ENCODE measurements at places on chromosomes 2 and 18. TPM values are rescaled to one million over a fixed set of nuclear protein-coding genes. Genes with fewer than 3 reads are reported as not detected.

The LBX2 gene
- 0.38 TPM for total RNA-seq

The RAB6C gene
- not detected for total RNA-seq

The NOTO gene
- not detected for total RNA-seq

The PTPN18 gene
- 55.1 TPM for total RNA-seq

The SGPP2 gene
- total RNA-seq, result 6.5 TPM

The CFC1 gene
- not detected for total RNA-seq

The MAB21L4 gene
- total RNA-seq, result not detected

The MERTK gene
- total RNA-seq, result 0.88 TPM

The KCNIP3 gene
- not detected for total RNA-seq

DNA sequence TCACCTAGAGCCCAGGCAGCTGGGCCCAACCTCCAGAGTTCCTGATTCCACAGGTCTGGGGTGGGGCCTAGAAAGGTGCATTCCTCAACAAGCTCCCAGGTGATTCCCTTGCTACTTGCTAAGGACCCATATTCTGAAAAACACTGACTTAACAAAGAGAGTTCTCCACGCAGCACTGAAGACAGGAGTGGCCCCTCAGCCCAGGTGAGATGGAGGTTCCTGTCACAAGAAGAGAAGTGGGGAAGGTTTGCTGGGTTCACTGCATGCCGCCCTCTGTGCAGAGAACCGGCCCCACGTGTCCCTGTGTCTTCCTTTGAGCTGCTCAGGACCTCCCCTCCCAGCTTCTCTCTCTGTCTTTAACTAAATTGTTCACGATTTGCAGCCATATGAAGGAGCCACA is 201.4 kb upstream of the DDX18 start:
- H3K4me3 ChIP-seq, result no peak overlapping the region
- no peak overlapping the region for H3K27ac ChIP-seq
- DNase-seq, result no peak
- no peaks in the 10 kb centered on the region for H3K27me3 ChIP-seq

- no peak overlapping the region for H3K27ac ChIP-seq
- no peak for DNase-seq
- no peaks in the 10 kb centered on the region for H3K36me3 ChIP-seq
- H3K4me3 ChIP-seq, result no peak overlapping the region
Measured at GRCh38 chr2:228615496-228615895, 434.0 kb upstream of the SPHKAP start.

DNA sequence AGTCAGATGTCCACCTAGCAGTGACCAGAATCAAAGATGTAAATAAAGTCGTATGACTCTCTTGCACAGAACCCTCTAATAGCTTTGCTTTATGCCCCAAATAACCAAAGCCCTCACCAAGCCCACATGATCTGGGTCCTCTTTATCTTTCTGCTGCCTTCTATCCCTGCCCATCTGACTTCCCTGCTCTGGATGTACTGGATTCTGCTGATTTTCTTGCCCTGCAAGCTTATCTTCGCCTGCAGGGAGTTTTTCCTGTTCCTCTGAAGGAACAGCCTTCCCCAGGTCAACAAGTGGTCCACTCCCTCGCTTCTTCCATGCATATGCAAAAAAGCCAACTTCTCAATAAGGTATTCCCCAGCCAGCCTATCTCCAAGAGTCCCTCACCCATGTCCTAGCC is 18.7 kb downstream of the IL36B start:
- no peak overlapping the region for H3K27ac ChIP-seq
- no peak overlapping the region for H3K4me3 ChIP-seq
- no peak for DNase-seq
- no peaks in the 10 kb centered on the region for H3K4me1 ChIP-seq
- H3K27me3 ChIP-seq, result no peaks in the 10 kb centered on the region

GRCh38 chr2:42907835-42908234 is 115.5 kb upstream of the HAAO start:
- no peaks in the 10 kb centered on the region for H3K27me3 ChIP-seq
- H3K27ac ChIP-seq, result no peak overlapping the region
- DNase-seq, result no peak
- H3K36me3 ChIP-seq, result no peaks in the 10 kb centered on the region
- H3K4me1 ChIP-seq, result no peaks in the 10 kb centered on the region

- no peak for DNase-seq
- H3K4me1 ChIP-seq, result peaks cover 11% of the 10 kb centered on the region
- no peak overlapping the region for H3K4me3 ChIP-seq
- H3K27ac ChIP-seq, result no peak overlapping the region
- no peaks in the 10 kb centered on the region for H3K36me3 ChIP-seq
Measured at GRCh38 chr2:23460228-23460627, 75.2 kb downstream of the KLHL29 start.

GRCh38 chr2:71674158-71674851 is 220.9 kb downstream of the DYSF start:
- no peak overlapping the region for H3K4me3 ChIP-seq
- no peak overlapping the region for H3K27ac ChIP-seq
- H3K4me1 ChIP-seq, result no peaks in the 10 kb centered on the region
- DNase-seq, result no peak
- no peaks in the 10 kb centered on the region for H3K27me3 ChIP-seq

DNA sequence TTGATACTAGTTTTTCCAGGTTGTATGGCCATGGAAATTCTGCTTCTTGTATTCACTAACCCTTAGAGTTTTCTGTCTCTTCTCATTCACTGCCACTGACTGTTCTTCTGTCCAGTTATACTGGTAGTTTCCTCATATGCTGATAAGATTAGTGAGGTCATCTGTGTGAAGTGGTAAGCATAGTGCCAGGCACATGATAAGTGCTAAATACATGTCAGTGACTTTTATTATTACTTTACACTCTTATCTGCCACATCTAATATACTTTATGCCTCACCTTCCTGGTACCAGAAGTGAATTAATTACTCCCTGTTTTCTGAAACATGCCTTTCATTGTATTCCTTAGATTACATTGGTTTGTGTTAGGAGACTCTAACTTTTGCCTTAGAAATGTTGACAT is 91.3 kb downstream of the NBEAL1 start:
- H3K4me3 ChIP-seq, result no peak overlapping the region
- DNase-seq, result no peak
- H3K4me1 ChIP-seq, result no peaks in the 10 kb centered on the region
- no peak overlapping the region for H3K27ac ChIP-seq
- no peaks in the 10 kb centered on the region for H3K36me3 ChIP-seq
- H3K27me3 ChIP-seq, result no peaks in the 10 kb centered on the region

- H3K4me1 ChIP-seq, result peaks cover 5% of the 10 kb centered on the region
- H3K27ac ChIP-seq, result no peak overlapping the region
- no peak for DNase-seq
- H3K4me3 ChIP-seq, result no peak overlapping the region
- no peaks in the 10 kb centered on the region for H3K27me3 ChIP-seq
Measured at GRCh38 chr2:160701822-160702221, 208.2 kb upstream of the RBMS1 start.

- H3K27ac ChIP-seq, result no peak overlapping the region
- no peaks in the 10 kb centered on the region for H3K27me3 ChIP-seq
- no peak for DNase-seq
- H3K4me3 ChIP-seq, result no peak overlapping the region
- H3K36me3 ChIP-seq, result no peaks in the 10 kb centered on the region
Measured at GRCh38 chr2:7681881-7682461, 764.8 kb downstream of the RNF144A start.

- no peaks in the 10 kb centered on the region for H3K36me3 ChIP-seq
- DNase-seq, result no peak
- no peaks in the 10 kb centered on the region for H3K27me3 ChIP-seq
Measured at GRCh38 chr2:181074457-181074856, 94.1 kb downstream of the UBE2E3 start.

DNA sequence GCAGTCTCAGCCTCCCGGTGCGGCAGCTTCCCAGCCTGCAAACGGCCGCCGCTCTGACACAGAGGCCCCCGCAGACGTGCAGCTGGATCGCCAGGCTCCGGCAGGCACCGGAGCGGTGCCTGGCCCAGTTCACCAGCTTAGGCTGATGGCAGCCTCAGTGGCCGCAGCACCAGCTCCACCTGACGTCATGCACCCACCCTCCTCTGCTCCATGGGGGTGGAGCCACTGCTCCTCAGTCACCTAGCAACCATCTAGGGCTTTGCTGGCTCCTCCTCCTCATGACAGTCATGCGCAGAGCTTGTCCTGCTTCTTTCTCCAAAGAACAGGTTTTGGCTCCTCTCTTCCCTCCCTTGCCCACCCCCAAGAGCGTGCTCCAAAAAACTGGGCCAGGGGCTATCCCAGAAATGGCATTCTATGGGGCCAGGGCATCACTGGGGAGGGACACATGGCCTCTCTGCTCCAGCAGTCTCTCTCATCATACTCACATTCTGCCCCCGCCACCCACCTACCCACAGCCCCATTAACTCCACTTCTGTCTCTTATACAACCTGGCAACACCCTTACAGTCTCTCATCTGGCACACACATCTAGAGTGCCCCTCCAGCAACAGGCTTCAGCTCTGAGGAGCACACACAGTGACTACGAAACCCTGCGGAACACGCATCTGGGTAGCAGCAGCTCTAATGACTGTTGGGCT is 5.5 kb downstream of the DCTN1 start:
- no peaks in the 10 kb centered on the region for H3K27me3 ChIP-seq
- peaks cover 10% of the 10 kb centered on the region for H3K4me1 ChIP-seq
- H3K36me3 ChIP-seq, result peaks cover 26% of the 10 kb centered on the region

GRCh38 chr2:47772343-47772742 is 10.6 kb upstream of the MSH6 start:
- H3K4me3 ChIP-seq, result no peak overlapping the region
- H3K4me1 ChIP-seq, result peaks cover 7% of the 10 kb centered on the region
- DNase-seq, result no peak
- H3K36me3 ChIP-seq, result no peaks in the 10 kb centered on the region
- H3K27me3 ChIP-seq, result no peaks in the 10 kb centered on the region
- H3K27ac ChIP-seq, result no peak overlapping the region

DNA sequence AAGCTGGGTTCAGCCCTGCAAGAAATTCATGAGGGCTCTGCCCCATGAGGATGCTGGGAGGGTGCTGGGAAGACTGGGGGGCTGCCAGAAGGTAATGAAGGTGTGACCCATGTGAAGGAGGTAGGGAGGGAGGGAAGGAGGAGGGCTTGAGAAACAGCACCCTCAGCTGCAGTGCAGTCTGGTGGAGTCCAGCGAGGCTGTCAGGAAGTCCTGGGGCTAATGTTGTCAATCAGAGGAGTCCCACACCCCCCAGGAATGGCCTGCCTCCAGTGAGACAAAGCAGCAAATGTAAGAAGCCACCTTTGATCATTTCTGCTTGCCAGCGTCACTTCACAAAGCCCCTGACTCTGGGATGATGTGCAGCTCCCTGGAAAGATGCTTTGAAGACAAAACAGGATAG is 248.4 kb downstream of the SH3BP4 start:
- no peak overlapping the region for H3K4me3 ChIP-seq
- H3K27me3 ChIP-seq, result peaks cover 5% of the 10 kb centered on the region
- H3K27ac ChIP-seq, result no peak overlapping the region
- no peaks in the 10 kb centered on the region for H3K4me1 ChIP-seq

GRCh38 chr2:45786836-45787357 is 135.4 kb downstream of the PRKCE start:
- H3K4me1 ChIP-seq, result no peaks in the 10 kb centered on the region
- H3K27me3 ChIP-seq, result no peaks in the 10 kb centered on the region
- no peak overlapping the region for H3K27ac ChIP-seq
- no peak overlapping the region for H3K4me3 ChIP-seq
- DNase-seq, result no peak

- H3K4me1 ChIP-seq, result peaks cover 34% of the 10 kb centered on the region
- H3K27me3 ChIP-seq, result no peaks in the 10 kb centered on the region
- no peak overlapping the region for H3K4me3 ChIP-seq
- no peak overlapping the region for H3K27ac ChIP-seq
- no peaks in the 10 kb centered on the region for H3K36me3 ChIP-seq
- no peak for DNase-seq
Measured at GRCh38 chr18:74633652-74634352, 36.1 kb downstream of the ZNF407 start.
